ENCODE measurements at places on chromosomes 6 and 20.

- H3K4me1 ChIP-seq, result no peaks in the 10 kb centered on the region
- no peaks in the 10 kb centered on the region for H3K36me3 ChIP-seq
- no peak overlapping the region for H3K27ac ChIP-seq
- no peak for DNase-seq
- H3K4me3 ChIP-seq, result no peak overlapping the region
These were observed 87.9 kb upstream of the ZNF217 start for GRCh38 chr20:53681352-53682212.

DNA sequence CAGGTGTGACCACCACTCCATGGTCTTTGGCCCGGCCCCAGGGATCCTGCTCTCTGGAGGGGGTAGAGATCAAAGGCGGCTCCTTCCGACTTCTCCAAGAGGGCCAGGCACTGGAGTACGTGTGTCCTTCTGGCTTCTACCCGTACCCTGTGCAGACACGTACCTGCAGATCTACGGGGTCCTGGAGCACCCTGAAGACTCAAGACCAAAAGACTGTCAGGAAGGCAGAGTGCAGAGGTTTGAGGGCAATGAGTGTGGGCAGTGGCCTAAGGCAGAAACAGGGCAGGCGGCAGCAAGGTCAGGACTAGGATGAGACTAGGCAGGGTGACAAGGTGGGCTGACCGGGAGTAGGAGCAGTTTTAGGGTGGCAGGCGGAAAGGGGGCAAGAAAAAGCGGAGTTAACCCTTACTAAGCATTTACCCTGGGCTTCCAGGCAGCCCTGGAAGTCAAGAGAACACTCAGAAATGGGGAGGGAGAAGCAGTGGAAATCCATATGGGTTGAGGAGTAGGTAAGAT lies 533 bp downstream of the CFB start:
- H3K4me1 ChIP-seq, result peaks cover 17% of the 10 kb centered on the region
- H3K4me3 ChIP-seq, result peak overlapping the region; percentile 63
- no peaks in the 10 kb centered on the region for H3K27me3 ChIP-seq
- no peaks in the 10 kb centered on the region for H3K36me3 ChIP-seq
- peak overlapping the region; percentile 98 for H3K27ac ChIP-seq
- no peak for DNase-seq

DNA sequence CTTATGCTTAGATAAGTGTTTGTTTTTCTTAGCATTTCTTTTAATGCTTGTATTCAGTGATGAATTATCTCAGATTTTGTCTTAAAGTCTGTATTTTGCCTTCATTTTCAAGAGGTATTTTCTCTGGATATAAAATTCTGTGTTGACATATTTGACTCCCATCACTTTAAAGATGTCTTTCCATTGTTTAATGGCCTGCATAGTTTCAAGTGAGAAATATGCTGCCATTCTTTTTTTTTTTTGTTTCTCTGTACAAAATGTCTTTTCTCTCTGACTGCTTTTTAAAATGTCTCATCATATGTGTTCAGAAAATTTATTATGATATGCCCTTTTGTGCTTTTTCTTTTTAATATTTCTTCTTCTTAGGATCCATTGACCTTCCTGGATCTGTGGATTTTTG lies 578.0 kb upstream of the NOX3 start:
- DNase-seq, result no peak
- H3K36me3 ChIP-seq, result no peaks in the 10 kb centered on the region

DNA sequence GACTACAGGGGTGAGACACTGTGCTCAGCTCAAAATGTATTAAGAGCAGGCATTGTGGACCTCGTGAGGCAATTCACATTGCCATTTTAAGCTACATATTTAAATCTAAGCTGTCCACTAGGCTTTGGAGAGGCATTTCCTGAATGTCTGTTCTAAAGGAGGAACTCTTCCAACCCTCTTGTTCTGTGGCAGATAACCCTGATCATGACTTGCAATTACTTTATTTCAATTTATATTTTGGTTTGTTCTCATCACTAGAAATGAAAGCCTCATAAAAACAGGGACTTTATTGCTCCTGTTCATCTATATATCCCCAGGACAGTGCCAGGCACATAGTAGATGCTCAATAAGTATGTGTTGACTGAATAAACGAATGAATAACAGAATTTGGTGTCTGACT lies 84.0 kb upstream of the SALL4 start:
- DNase-seq, result no peak
- H3K4me3 ChIP-seq, result no peak overlapping the region
- H3K27me3 ChIP-seq, result no peaks in the 10 kb centered on the region
- no peak overlapping the region for H3K27ac ChIP-seq

DNA sequence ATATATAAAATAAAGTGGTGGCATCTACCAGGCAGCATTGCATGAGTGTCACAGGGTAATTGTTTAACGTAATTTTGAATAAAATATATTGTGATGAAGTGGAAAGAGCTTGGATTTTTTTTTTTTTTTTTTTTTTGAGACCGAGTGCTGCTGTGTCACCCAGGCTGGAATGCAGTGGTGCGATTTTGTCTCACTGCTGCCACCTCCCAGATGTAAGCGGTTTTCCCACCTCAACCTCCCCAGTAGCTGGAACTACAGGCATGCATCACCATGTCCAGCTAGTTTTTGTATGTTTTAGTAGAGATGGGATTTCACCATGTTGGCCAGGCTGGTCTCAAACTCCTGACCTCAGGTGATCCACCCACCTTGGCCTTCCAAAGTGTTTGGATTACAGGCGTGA lies 81.1 kb upstream of the SMIM8 start:
- no peaks in the 10 kb centered on the region for H3K27me3 ChIP-seq
- no peak for DNase-seq
- H3K4me3 ChIP-seq, result no peak overlapping the region
- H3K4me1 ChIP-seq, result no peaks in the 10 kb centered on the region

DNA sequence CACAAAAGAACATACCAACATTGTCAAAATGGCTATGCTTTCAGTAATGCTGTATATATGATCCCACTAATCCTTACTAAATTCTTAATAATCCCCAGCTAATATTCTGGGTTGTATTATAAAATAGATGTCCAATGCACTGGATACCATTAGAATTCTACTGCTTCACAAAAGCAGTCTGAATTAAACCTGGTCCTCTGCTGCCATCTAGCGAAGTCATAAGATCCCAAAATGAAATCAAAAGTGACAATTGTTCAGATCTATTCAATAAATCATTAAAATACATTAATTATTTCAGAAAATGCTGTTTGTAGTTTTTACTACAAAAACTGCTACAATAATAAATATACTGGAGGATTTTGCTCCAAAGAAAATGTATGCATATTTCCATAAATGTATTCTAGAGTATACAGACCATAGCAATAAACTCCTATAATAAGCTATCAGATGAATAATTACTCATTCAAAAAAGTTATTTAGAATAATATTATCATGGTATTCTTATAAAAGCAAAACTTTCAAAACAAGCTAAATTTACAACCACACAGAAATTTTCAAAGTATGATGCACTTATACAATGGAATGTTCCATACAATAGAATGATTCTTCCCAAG lies 92.6 kb downstream of the RNGTT start:
- no peak for DNase-seq
- no peaks in the 10 kb centered on the region for H3K36me3 ChIP-seq
- H3K4me3 ChIP-seq, result no peak overlapping the region

DNA sequence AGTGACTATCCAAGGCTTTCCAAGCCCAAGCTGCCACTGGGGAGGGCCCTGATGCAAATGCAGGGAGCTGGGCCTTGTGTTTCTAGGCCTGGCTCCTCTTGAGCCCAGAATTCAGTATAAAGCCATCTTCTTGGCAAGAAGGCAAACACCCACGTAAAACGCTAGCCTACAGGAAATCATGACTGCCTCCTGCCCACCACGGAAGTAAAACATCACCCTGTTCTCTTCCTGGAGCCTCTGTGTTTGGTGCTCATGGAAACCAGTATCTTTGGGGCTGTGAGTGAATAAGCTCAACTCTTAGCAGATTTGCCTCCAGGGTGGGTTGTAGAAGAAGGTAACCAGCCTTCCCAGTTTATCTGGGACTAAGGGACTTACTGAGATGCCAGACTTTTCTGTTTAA lies 271.0 kb downstream of the ZNF217 start:
- no peaks in the 10 kb centered on the region for H3K27me3 ChIP-seq
- H3K36me3 ChIP-seq, result no peaks in the 10 kb centered on the region

- no peaks in the 10 kb centered on the region for H3K27me3 ChIP-seq
- DNase-seq, result peak; percentile 24
- H3K27ac ChIP-seq, result peak overlapping the region; percentile 95
- H3K4me1 ChIP-seq, result no peaks in the 10 kb centered on the region
- H3K4me3 ChIP-seq, result peak overlapping the region; percentile 74
These were observed 849 bp downstream of the GSTA4 start for GRCh38 chr6:52994031-52994838.

- H3K27me3 ChIP-seq, result no peaks in the 10 kb centered on the region
- peak overlapping the region; percentile 93 for H3K27ac ChIP-seq
- no peaks in the 10 kb centered on the region for H3K36me3 ChIP-seq
- H3K4me1 ChIP-seq, result peaks cover 14% of the 10 kb centered on the region
- no peak for DNase-seq
These were observed 173.6 kb downstream of the SASH1 start for GRCh38 chr6:148516217-148516616.

DNA sequence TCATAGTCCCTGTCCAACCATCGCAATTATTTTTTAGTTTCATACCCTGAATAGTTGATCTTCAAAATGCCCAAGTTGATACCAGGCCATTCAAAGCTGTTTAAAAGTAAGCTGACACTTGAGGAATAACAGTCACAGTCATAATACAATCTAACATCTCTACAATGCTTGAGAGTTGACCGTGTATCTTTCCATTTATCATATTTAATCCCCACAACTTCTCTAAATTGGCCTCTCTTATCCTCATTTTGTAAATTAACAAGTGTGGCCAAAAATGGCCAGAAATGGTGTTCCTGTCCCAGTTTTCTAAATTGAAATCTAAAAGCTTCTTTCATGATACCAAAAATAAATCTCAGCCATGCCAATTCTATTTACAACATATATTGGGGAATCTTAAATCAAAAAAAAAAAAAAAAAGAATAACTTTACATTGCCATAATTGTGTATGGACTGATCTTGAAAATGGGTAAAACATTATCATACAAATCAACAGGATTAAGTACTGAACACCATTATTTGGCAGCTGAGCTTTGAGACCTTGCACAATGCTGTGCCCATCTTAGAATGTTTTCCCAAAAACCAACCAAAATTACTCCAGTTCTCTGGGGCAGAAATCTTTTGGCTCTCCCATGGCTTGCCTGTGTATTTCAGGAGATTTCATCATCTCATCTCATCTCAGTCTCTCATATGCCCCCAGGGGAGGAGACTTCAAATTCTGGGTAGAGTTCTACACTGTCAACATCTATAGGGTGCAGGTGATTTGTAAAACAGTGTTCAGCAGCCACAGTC lies 448.7 kb upstream of the JARID2 start:
- H3K27me3 ChIP-seq, result no peaks in the 10 kb centered on the region
- H3K4me3 ChIP-seq, result no peak overlapping the region
- no peaks in the 10 kb centered on the region for H3K4me1 ChIP-seq
- no peaks in the 10 kb centered on the region for H3K36me3 ChIP-seq

- H3K4me1 ChIP-seq, result no peaks in the 10 kb centered on the region
- H3K27me3 ChIP-seq, result no peaks in the 10 kb centered on the region
- no peak overlapping the region for H3K4me3 ChIP-seq
- no peaks in the 10 kb centered on the region for H3K36me3 ChIP-seq
- no peak for DNase-seq
These were observed 187.8 kb upstream of the PRDM1 start for GRCh38 chr6:105898286-105898685.

- no peaks in the 10 kb centered on the region for H3K27me3 ChIP-seq
- no peak overlapping the region for H3K27ac ChIP-seq
- no peak for DNase-seq
- no peak overlapping the region for H3K4me3 ChIP-seq
- H3K36me3 ChIP-seq, result no peaks in the 10 kb centered on the region
These were observed 308.1 kb downstream of the EPM2A start for GRCh38 chr6:145427232-145427631.

DNA sequence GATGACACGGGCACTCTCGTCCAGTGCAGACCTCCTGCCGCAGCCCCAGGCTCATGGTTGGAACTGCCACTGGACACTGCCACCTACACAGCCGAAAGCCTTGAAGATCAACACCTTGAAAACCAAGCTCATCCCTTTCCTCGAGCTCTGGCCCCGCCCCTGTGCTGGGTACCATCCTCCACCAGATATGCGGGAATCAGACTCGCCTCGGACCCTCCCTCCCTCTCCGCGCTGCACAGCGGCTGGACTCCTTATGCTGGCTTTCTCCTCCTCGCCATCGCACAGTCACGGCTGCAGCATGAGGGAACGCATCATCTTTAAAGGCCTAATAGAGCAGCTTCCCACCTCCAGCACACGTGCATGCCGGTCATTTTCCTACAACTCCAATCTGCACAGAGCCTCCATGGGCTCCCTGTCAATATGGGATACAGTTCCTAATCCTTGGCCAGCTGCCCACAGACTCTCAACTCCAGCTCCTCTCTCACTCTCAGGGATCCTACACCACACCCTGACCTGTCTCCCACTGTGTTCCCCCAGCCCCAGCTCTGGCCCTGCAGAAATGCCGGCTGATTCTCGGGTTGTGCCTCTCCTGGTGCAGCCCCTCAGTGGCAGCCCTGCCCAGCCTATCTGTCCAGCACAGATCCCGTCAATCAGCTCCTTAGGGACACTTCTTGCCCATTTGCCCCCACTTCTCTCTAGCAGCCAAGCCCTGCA lies 23.2 kb downstream of the TXNDC5 start:
- peaks cover 23% of the 10 kb centered on the region for H3K36me3 ChIP-seq
- no peak overlapping the region for H3K4me3 ChIP-seq
- H3K27ac ChIP-seq, result no peak overlapping the region
- no peaks in the 10 kb centered on the region for H3K4me1 ChIP-seq
- DNase-seq, result no peak

- no peak overlapping the region for H3K27ac ChIP-seq
- no peaks in the 10 kb centered on the region for H3K36me3 ChIP-seq
- H3K4me3 ChIP-seq, result no peak overlapping the region
- H3K4me1 ChIP-seq, result no peaks in the 10 kb centered on the region
- no peaks in the 10 kb centered on the region for H3K27me3 ChIP-seq
These were observed 632.9 kb downstream of the MAFB start for GRCh38 chr20:40056171-40056570.

- no peak for DNase-seq
- H3K27me3 ChIP-seq, result no peaks in the 10 kb centered on the region
- H3K36me3 ChIP-seq, result no peaks in the 10 kb centered on the region
- no peaks in the 10 kb centered on the region for H3K4me1 ChIP-seq
These were observed 79.1 kb downstream of the TMEM242 start for GRCh38 chr6:157244175-157244574.

DNA sequence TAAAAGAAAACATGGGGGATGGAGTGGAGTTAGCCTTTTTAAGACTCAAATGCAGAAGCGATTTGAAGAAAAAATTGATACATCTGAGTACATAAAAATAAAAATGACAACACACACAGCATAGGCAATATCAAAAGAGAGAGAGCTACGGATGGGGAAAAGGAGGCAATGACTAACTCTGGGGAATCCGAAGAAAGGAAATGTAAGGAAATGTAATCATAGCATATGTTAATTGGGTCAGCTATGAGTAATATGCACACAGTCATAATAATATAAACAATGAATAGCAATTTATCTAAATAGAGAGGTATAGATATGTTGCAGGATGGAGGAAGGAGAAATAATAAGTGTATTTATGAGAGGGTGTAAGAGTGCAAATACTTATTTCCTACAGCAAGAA lies 83.4 kb downstream of the NOL4L start:
- no peak for DNase-seq
- H3K36me3 ChIP-seq, result no peaks in the 10 kb centered on the region
- H3K27me3 ChIP-seq, result no peaks in the 10 kb centered on the region
- H3K4me1 ChIP-seq, result no peaks in the 10 kb centered on the region

- H3K27me3 ChIP-seq, result no peaks in the 10 kb centered on the region
- H3K36me3 ChIP-seq, result no peaks in the 10 kb centered on the region
- no peak overlapping the region for H3K27ac ChIP-seq
- no peaks in the 10 kb centered on the region for H3K4me1 ChIP-seq
- H3K4me3 ChIP-seq, result no peak overlapping the region
These were observed 1.1 kb upstream of the PRSS35 start for GRCh38 chr6:83511266-83511665.

- peak; percentile 71 for DNase-seq
- H3K27ac ChIP-seq, result peak overlapping the region; percentile 93
- H3K4me3 ChIP-seq, result no peak overlapping the region
- H3K27me3 ChIP-seq, result no peaks in the 10 kb centered on the region
These were observed 21.9 kb upstream of the CHMP4B start for GRCh38 chr20:33789109-33789857.

Data from breast epithelium (tissue), 4 donors.